Stimulated activated CD4-positive, alpha-beta T cell treated with anti-CD3 and anti-CD28 coated beads, Interleukin-1b, Interleukin-23, amount 100 ng/mL, for 24 hours (primary cell): ENCODE measurements at places on chromosomes 16 and 17.

- DNase-seq = no peak
These were observed 37.9 kb downstream of the PIGL start for GRCh38 chr17:16254773-16255400.

DNA sequence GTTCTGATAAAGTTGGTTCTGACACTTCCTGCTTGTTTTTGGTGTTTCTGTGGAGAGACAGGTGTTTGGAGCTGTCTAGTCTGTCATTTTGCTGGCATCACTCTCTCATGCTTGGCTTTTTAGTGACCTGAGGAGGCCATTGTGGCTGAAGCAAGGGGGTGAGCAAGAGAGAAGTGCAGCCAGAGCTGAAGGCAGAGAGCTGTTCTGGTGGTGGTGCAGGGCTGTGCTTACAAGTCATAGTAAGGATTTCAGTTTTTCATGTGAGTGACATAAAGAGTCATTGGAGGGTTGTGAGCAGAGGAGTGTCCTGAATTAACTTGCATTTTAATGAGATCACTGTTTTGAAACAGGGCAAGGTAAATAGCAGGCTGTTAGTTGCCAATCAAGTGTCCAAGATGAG is 97.5 kb downstream of the CHD9 start:
- no peak for DNase-seq

GRCh38 chr16:71807905-71808592 is 585 bp downstream of the AP1G1 start:
- DNase-seq = peak; percentile 45

GRCh38 chr17:50051082-50051576 is 4.8 kb upstream of the ITGA3 start:
- no peak for DNase-seq

- no peak for DNase-seq
These were observed 1.4 kb downstream of the CENPX start for GRCh38 chr17:82021107-82021899.

DNA sequence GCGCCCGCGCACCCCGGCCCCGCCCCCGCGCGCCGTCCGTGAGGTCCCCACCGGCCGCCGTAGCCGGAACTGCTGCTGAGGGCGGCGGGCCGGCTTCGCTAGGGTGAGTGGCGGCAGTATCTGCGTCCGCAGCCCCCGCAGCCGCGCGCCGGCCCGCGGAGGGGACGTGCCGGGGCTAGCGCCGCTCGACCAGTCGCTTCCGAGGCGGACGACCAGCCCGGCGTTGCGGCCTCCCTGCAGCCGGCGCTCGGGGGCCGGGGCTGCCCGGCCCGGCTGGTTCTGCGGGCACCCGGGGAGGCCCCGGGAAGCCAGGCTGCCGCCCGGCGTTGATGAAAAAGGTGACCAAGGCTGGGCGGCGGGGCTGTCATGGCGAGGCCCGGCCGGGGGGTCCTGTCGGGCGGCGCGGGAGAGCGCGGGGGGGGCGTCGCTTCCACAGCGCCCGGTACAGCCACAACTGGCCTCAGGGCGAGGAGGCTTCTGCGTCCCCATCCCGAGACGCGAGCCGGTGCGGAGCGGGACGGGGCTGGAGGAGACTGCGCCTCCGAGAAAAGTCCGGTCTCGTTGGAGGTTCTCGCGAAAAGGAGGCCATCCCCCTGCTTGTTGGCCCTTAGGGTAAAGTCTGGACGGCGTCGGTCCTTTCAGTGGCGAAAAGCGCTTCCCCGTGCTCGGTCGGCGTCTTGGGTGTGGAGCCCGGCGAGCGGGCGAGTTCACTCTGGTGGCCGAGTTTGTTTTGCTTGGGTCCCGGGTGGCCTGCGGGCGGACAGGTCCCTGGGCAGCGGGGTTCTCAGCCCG is at the start of gene CRAMP1:
CRAMP1 (plus strand) TSS at position 41 of the 792 bp plus-strand sequence. CDS start 2,280 bp downstream, outside the sequence.
- no peak for DNase-seq

DNA sequence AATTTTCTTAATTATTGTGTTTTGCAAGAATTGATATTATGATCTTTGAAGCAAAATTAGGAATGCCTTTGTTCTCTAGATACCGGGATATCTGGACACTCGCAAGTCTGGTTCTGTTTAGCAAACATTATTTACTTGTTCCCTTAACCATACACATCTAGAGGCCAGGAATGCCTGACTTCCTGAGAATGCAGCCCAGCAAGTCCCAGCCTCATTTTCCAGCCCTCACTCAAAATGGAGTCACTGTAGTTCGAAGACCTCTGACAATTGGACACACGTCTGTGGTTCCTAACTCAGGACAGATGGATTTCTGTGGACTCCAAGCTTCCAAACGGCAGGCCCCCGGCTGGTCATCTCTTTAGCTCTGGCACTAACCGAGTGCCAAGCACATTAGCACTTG is 355.4 kb upstream of the RBFOX1 start:
- no peak for DNase-seq
